Activated CD4-positive, CD25-positive, alpha-beta regulatory T cell treated with anti-CD3 and anti-CD28 coated beads, Interleukin-2, amount 50 U/mL, for 24 hours (primary cell): ENCODE measurements at places on chromosomes 12 and 14.

DNA sequence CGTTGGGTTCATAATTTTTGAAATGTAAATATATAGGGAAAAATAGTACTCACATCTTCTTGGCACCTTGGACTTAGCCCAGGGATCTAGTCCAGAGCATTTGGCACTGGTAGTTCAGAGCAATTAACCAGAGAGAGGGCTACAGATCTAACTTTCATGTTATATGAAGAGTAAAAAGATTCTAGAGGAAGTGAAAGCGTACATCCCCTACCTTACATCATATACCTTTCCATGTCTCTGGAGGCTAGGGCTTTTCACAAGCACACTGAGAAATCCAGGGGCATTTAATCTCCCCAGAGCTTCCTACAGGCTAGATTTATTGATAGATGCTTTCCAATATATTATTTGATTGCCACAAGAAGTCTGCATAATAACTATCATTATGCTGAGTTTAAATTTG lies 687.5 kb upstream of the FBXO33 start:
- no peak for ATAC-seq

GRCh38 chr12:6843118-6843902 lies 2.6 kb downstream of the GNB3 start:
- no peak for ATAC-seq

DNA sequence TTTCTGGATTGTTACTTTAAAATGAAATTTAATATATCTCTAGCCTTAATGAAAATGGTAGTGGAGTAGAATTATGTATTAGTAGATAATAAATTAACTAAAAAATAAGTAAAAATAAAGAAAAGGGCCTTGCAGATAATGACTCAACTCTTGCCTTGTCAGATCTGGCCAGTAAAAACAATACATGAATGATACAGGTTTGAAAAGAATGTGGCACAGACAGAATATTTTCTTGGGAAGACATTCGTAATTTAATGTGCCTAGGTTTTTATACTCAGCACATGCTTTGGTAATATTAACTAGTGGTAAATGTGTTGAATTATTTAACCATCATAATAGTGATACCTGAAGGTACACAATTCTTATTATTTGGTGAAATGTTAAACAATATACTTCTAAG lies 28.3 kb downstream of the ATF7IP start:
- ATAC-seq = no peak

GRCh38 chr12:121475279-121475678 lies 75.4 kb downstream of the RNF34 start:
- no peak for ATAC-seq

DNA sequence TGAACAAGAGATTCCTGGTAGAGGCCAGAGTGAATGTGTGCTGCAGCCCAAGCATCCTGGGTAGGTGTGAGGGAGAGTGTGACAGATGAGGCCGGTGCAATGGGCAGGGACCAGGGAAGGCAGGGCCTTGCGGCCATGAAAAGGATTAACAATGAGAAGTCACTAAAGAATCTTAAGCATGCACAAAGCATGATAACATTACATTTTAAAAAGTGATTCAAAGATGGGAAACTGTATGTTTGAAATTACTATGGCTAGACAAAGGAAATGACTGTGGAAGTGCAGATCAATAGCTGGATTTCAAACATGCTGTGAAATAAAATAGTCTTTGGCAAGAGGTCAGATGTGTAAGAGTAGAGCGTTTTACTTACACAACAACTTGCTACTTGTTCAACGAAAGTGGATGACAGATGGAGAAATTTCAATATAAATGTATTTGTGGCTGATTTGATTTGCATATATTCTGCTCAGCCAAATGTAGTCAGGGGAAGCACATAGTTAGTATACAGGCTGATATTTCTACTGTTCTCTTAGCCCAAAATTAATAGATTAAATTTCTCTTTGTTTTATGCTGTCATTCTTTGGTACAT lies 175.5 kb downstream of the CCDC59 start:
- ATAC-seq = no peak

DNA sequence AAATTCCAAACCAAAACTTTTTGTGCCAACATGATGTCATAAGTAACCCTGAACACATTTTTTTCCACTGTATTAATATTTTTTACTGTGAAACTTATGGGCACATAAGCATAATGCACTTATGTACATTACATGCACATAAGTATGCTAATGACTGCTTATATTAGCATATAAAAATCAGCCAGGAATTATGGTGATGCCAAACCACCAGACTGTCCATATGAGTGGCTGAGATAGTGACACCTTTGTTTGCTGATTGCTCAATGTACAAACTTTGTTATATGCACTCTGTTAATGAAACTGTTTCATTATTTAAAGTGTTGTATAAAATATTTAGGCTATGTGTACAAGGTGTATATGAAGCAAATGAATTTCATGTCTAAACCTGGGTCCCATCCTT lies 32.3 kb downstream of the USP44 start:
- ATAC-seq = no peak
